OCI-LY7 (cell line): ENCODE measurements at places on chromosomes 11 and 22. TPM values are rescaled to one million over a fixed set of nuclear protein-coding genes. Genes with fewer than 3 reads are reported as not detected.

TNNT3 gene
- total RNA-seq = 4.7 and 5.8 TPM in 2 replicates

DNA sequence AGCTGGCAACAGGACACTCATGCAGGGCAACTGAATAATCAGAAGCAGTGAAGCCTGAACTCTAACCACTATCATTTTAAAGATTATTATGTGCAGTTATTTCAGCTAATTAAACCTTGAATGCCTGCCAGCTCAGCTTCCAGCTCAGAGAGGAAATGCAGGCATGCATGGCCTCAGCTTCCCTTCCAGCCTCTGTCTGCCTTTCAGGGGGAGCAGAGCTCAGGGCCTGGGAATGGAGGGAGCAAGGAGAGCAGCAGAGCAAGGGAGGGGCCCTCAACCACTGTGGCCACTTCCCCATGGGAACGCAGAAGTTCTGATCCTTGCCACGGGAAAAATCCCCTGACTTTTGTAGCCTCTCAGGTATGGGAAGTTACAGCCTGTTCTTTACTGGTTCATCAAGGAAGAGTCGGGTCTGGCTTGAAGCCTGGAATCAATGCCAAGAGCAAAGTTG, 32.5 kb upstream of the APLNR start:
- no peak for DNase-seq

DNA sequence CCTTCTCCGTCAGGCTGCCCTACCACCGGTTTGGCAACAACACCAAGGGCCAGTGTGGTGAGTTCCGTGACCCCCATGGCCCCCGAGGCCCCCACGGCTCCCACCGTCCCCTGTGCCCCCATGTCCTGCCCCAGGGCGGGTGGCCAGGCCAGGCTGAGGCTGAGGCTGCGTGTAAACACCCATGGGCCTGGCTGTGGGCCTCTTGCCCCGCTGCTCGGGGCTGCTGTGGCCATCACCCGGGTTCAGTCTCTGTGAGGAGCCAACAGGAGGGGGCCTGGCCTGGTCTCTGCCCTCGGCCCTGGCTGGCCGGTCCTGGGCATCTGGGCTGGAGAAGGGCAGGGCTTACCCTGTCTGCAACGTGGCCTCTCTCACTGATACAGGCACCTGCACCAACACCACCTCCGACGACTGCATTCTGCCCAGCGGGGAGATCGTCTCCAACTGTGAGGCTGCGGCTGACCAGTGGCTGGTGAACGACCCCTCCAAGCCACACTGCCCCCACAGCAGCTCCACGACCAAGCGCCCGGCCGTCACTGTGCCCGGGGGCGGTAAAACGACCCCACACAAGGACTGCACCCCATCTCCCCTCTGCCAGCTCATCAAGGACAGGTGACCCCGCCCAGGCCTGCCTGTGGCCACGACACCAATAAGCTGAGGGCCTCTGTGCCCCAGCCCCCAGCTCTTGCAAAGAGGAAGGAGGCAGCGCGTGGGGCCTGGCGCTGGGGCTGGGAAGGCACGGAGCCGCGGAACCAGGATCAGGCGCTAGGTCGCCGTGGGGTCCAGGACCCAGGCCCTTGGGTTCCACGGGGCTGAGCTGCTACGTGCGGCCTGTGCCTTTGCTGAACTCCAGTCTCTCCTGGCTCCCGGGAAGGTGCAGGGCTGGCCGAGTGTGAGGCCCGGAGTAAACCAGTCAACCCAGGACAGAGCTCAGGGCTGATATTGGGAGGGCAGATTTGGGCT, 29.0 kb downstream of the MUC2 start:
- DNase-seq = no peak

- no peak for DNase-seq
These were observed 18.8 kb upstream of the CDKN1C start for GRCh38 chr11:2904153-2905052.

- no peak for DNase-seq
These were observed 95.1 kb downstream of the CELSR1 start for GRCh38 chr22:46442217-46442853.

DNA sequence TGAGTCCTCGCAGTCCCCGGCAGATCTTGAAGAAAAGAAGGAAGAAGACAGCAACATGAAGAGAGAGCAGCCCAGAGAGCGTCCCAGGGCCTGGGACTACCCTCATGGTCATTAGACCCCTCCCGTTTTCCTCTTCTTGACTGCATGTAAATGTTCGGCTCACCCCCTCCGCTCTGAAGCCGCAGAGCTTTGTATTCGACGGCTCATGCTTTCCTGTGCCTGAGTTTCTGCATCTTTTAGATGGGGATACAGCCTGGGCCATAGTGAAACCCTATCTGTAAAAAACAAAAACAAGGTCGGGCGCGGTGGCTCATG, 7.7 kb downstream of the USP18 start:
- DNase-seq = no peak

PRG3 gene
- total RNA-seq = not detected in 2 replicates

- no peak for DNase-seq
These were observed 25.2 kb downstream of the GVQW3 start for GRCh38 chr11:76406359-76406758.
